H9 (cell line): ENCODE measurements at places on chromosomes 3 and 15. TPM values are rescaled to one million over a fixed set of nuclear protein-coding genes. Genes with fewer than 3 reads are reported as not detected.

The KNL1 gene
- total RNA-seq: 16.8 and 19.7 TPM in 2 replicates

- H3K4me1 ChIP-seq: no peaks in the 10 kb centered on the region
- no peak overlapping the region for H3K4me3 ChIP-seq
- no peaks in the 10 kb centered on the region for H3K36me3 ChIP-seq
- DNase-seq: no peak
- no peak overlapping the region for H3K27ac ChIP-seq
Observed at GRCh38 chr3:64039981-64040733, 16.9 kb upstream of the PSMD6 start.

DNA sequence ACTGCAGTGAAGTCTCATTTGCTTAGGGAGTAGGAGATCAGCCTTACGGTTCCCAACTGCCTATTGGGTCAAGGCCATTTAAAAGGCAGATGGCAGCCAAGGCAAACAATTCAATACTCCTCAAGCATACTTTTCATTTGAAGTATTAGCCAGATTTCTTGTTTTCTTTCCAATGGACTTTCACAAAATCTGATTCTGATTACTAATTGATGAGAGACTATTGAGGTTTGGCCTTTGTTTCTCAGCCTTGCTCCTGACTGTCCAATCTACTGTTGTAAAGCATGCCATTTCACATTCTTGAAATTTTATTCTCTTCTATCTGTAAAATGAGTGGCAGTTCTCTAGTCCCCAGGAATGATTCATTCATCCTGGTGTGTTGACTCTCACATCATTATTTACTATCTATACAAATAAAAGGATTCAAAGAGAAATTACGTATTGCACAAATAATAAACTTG, 166.2 kb upstream of the TGFBR2 start:
- H3K27me3 ChIP-seq: no peaks in the 10 kb centered on the region
- DNase-seq: no peak
- H3K27ac ChIP-seq: no peak overlapping the region
- H3K36me3 ChIP-seq: no peaks in the 10 kb centered on the region

The TMEM39A gene
- 40.4 and 45.0 TPM in 2 replicates for total RNA-seq
